ENCODE measurements at places on chromosomes 13 and 19. TPM values are rescaled to one million over a fixed set of nuclear protein-coding genes. Genes with fewer than 3 reads are reported as not detected.

DNA sequence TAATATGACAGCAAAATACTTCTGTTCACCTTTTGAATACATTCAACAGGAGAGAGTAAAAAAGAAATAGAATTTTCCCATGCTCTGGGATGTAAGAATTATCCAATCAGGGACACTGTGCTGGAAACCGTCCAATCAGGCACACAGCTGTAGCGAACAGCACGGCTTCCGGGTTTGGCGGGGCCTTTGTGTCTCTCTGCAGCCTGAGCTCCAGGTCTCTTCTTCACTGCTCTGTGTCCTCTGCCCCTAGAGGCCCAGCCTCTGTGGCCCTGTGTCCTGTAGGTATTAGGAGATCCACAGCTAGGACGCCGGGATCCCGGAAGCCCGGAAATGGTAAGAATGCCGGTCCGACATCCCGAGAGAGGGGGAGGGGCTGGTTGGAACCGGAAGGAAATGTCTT, 92.7 kb downstream of the ZNF737 start:
- no peaks in the 10 kb centered on the region for H3K27me3 ChIP-seq
- no peak for DNase-seq
- no peaks in the 10 kb centered on the region for H3K4me1 ChIP-seq
- H3K4me3 ChIP-seq: no peak overlapping the region

GRCh38 chr19:31144075-31144870, 205.0 kb downstream of the TSHZ3 start:
- DNase-seq: no peak
- H3K4me3 ChIP-seq: no peak overlapping the region
- no peak overlapping the region for H3K27ac ChIP-seq
- H3K36me3 ChIP-seq: no peaks in the 10 kb centered on the region

GRCh38 chr13:45340422-45341033, 455 bp downstream of the TPT1 start:
- H3K27me3 ChIP-seq: no peaks in the 10 kb centered on the region
- peaks cover 53% of the 10 kb centered on the region for H3K4me1 ChIP-seq
- H3K36me3 ChIP-seq: peaks cover 47% of the 10 kb centered on the region
- DNase-seq: peak; percentile 58
- peak overlapping the region; percentile 95 for H3K27ac ChIP-seq
- H3K4me3 ChIP-seq: peak overlapping the region; percentile 61

- peaks cover 23% of the 10 kb centered on the region for H3K36me3 ChIP-seq
- DNase-seq: no peak
- no peaks in the 10 kb centered on the region for H3K4me1 ChIP-seq
- no peak overlapping the region for H3K4me3 ChIP-seq
Observed at GRCh38 chr19:37334179-37335071, 36.5 kb upstream of the ZNF527 start.

GRCh38 chr19:5247957-5248705, 92.5 kb downstream of the PTPRS start:
- no peak overlapping the region for H3K4me3 ChIP-seq
- no peak for DNase-seq
- H3K27me3 ChIP-seq: no peaks in the 10 kb centered on the region
- no peaks in the 10 kb centered on the region for H3K36me3 ChIP-seq
- no peak overlapping the region for H3K27ac ChIP-seq
- no peaks in the 10 kb centered on the region for H3K4me1 ChIP-seq

- H3K36me3 ChIP-seq: no peaks in the 10 kb centered on the region
- H3K4me3 ChIP-seq: no peak overlapping the region
- H3K27ac ChIP-seq: no peak overlapping the region
- DNase-seq: no peak
Observed at GRCh38 chr13:64937302-64937701, 2292.8 kb downstream of the PCDH9 start.

The OVOL3 gene
- total RNA-seq: not detected

The CYP4F8 gene
- not detected for total RNA-seq

The YJEFN3 gene
- 25.3 TPM for total RNA-seq

The IRF2BP1 gene
- total RNA-seq: 33.9 TPM

The RNF225 gene
- total RNA-seq: 1.2 TPM

Data from HCT116 (cell line).